AG10803 (cell line): ENCODE measurements at places on chromosomes 11 and 22.

GRCh38 chr11:99198215-99198614, 177.5 kb downstream of the CNTN5 start:
- DNase-seq: no peak

- DNase-seq: no peak
Observed at GRCh38 chr11:117414724-117415123, 87.1 kb downstream of the CEP164 start.

- peak; percentile 64 for DNase-seq
Observed at GRCh38 chr11:58576887-58577471, 1.3 kb upstream of the LPXN start.

DNA sequence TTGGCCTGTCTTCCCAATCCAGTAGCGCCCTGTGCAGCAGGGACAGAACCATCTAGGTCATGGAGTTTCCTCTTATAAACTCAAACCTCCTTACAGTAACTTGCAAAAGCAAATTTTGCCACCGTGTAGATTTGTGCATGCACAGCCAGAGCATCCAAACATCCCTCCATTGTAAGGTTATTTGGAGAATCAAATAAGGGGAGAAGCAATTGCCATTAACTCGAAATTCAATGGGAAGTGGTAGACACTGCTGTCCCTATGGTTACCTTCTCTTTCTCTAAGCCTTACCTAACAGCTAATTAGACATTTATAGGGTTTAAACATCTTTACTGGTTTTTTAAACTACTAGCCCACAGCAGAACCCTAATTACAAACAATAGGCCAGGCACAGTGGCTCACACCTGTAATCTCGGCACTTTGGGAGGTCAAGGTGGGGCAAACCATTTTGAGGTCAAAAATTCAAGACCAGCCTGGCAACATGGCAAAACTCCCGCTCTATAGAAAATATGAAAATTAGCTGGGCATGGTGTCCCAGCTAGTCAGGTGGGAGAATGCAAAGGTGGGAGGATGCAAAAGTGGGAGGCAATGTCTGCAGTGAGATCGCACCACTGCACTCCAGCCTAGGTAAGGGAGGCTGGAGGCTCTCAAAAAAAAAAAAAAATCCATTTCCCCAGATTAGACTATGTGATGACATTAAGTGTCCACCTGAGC, 6.6 kb downstream of the HSPA8 start:
- no peak for DNase-seq

DNA sequence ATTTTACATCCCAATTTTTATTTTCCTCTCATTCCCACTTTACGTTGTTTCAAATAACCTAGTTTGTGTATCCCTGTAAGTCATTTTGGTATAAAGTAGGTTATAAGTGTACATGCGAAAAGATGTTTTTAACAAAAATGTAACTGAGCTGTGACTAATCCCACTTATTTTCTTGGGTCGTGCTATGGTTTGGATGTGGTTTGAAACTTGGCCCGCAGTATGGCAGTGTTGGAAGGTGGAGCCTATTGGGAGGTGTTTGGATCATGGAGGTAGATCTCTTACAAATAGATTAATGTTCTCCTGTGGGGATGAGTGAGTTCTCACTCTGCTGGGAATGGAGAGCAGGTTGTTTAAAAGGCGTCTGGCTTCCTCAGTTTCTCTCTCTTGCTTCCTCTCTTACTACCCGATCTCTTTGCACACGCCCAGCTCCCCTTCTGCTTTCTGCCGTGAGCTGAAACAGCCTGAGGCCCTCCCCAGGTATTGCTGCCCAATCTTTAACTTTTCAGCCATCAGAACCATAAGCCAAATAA, 7.2 kb downstream of the RPL27A start:
- no peak for DNase-seq

- no peak for DNase-seq
Observed at GRCh38 chr11:57262157-57262556, 25.1 kb upstream of the APLNR start.

- DNase-seq: no peak
Observed at GRCh38 chr11:33347490-33348125, 90.4 kb downstream of the HIPK3 start.

- peak; percentile 48 for DNase-seq
Observed at GRCh38 chr22:20430720-20431510, 6.7 kb downstream of the SCARF2 start.

GRCh38 chr11:111672949-111673348, 70.7 kb downstream of the SIK2 start:
- DNase-seq: no peak

GRCh38 chr22:19807161-19807913, 46.8 kb downstream of the TBX1 start:
- DNase-seq: no peak

DNA sequence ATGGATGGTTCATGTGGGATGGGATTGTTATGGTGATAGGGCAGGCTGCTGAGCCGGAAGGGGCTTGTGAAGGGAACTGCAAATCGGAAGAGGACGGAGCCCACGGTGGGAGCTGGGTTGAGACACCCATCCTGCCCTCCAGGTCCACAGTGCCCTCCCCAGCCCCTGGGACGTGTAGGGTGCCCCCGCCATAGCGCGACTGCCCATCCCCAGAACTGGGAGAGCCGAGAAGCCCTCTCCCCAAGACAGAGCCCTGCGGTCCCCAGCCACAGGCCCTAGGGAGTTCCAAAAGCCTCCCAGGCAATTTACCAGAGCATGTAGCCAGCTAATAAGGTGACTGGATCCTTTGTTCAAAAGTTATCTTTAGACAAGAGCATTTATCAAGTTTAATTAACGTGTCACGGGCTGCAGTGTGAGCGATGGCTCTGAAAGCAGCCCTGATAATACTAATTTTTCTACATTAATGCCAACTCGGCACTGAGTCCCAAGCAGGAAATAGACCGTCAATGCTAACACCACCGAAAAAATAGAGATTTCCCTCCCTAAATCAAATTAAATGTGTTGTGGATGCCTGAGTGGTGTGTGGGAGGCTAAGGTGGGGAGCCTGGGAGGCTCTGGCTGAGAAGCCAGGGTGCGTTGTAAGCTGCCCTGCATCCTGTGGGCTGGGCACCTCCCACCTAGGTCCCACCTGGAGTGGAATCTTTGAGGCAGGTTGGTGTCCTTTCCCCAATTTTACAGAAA, 76.8 kb upstream of the RTL6 start:
- no peak for DNase-seq

DNA sequence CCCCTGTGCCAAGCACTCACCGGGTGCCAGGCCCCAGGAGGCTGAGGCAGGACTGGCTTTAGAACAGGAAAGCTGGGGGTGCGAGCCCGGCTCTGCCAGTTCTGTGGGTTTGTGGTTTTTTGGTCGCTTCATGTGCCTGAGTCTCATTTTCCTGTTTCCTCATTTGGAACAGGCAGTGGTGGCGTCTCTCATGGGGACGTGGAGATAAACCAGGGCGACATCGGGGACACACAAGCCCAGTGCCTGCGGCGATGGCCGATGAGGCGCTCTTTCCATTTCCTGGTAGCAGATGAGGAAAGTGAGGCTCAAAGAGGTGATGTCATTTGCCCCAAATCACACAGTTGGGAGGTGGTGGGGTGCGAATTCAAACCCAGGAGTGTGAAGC, 20.8 kb upstream of the CHKA start:
- DNase-seq: no peak

GRCh38 chr22:28711820-28712777, 29.5 kb downstream of the CHEK2 start:
- DNase-seq: peak; percentile 97

- DNase-seq: peak; percentile 62
Observed at GRCh38 chr11:33734441-33735270, 1.6 kb downstream of the CD59 start.

DNA sequence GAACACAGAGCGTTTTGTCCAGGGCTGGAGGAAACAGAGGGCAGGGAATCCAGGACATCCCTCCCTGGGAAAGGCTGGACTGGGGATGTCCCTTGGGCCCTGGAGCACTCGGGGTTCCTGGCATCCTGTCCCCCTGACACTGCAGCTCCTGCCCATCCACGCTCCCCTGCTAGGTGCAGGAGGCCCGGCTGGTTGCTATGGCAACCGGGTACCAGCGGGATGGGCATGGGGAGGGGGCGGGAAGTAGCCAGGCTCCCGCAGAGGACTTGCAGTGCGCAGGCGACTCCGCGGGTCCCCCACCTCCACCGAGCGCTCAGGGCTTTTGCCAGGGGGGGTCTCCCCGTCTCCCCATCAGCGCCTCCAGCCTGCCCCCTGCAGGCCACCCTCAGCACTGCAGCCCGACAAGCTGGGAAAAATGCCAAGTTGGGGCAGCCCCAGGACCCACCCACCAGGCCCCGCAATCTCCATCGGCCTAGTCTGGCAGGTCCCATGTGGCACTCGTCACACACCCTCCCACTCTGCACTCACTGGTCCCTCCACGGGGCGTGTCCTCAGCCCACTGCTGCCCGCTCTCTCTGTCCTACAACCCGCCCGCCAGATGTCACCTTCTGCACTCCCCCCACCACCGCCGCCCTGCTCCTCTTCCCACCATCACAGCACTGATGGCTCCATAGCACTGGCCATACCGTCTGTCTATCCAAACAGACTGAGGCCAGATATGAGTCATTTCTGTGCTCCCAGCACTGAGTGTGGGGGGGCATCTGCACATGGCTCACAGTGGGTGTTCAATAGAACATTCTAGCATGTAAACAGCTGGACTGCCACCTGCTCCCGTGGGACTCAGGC, 31.5 kb downstream of the KIAA0930 start:
- DNase-seq: peak; percentile 80

GRCh38 chr22:31618471-31619176, 43.4 kb downstream of the PISD start:
- DNase-seq: no peak

GRCh38 chr11:126113963-126114362, 51.3 kb upstream of the CDON start:
- DNase-seq: no peak

DNA sequence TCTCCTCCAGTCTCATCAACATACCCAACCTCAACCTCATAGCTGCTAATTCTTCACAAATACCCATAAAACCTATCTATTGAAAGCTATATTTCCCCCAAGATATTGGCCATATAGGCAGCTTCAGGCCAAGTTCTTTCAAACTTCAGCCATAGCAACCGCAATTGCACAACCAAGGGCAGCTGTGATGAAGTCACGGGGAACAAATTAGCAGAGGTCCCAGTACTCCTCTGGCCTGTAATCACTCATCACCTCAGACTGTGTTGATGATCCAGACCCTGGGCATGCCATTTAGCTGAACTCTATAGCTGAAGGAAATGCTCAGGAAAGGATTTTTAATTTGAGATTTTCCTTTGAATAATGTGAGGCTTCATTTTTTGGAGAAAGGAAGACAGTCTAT, 84.1 kb downstream of the SLC1A2 start:
- peak; percentile 89 for DNase-seq

DNA sequence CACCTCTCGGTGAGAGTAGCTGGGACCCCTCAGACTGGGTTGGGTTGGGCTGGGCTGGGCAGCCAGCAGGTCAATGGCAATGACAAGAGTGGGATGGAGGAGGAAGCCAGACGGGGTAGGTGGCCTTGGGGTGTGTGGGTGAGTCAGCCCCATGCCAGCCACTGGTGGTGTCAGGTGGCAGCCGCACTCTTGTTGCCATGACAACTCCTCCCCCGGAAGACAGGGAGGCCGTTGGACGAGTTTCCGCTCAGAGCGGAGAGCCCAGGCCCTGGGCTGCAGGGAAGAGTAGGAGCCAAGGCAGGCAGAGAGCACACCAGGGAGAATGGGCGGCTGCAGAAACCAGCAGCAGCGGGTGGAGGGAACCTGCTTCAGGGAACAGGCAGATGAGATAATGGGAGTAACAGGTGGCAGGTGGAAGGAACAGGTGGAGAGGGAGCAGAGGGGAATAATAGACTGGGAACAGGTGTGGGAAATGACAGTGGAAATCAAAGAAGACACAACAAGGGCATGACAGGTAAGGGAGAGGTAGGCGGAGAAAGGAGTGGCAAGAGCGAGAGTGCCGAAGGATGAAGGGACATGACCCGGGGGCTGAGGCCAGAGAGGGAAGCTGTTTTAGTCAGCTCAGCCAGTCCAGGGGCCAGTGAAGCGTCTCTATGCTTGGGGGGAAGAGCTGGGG, 8.7 kb downstream of the SPTBN2 start:
- peak; percentile 6 for DNase-seq

GRCh38 chr11:57424137-57424791, 2.7 kb downstream of the SLC43A3 start:
- no peak for DNase-seq

GRCh38 chr22:28783786-28784671, 11.5 kb downstream of the CCDC117 start:
- no peak for DNase-seq

GRCh38 chr11:108693852-108694251, 29.0 kb downstream of the DDX10 start:
- peak; percentile 35 for DNase-seq

- no peak for DNase-seq
Observed at GRCh38 chr11:96122601-96123074, 198.7 kb upstream of the MTMR2 start.

DNA sequence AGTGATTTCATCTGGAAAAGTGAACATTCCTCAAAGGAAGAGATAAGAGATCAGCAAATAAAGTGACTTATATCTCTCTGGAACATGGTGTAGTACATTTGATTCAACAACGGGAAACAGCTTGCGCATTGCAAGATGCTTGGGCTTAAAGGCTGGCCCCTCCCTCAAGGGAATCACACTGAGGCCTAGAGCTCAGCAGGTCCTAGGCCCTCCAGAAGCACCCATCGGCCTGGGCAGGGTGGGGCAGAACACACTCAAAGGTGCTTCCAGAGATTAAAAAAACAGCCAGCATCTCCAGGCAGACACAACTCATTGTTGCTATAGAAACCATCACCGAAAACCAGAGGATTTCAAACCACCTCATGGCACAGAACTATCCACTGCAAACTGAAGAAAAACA, 69.0 kb upstream of the ARFGAP3 start:
- DNase-seq: no peak

GRCh38 chr11:14969901-14970323, 2.2 kb downstream of the CALCA start:
- no peak for DNase-seq

GRCh38 chr11:95289378-95290101, 58.5 kb upstream of the SESN3 start:
- DNase-seq: no peak

DNA sequence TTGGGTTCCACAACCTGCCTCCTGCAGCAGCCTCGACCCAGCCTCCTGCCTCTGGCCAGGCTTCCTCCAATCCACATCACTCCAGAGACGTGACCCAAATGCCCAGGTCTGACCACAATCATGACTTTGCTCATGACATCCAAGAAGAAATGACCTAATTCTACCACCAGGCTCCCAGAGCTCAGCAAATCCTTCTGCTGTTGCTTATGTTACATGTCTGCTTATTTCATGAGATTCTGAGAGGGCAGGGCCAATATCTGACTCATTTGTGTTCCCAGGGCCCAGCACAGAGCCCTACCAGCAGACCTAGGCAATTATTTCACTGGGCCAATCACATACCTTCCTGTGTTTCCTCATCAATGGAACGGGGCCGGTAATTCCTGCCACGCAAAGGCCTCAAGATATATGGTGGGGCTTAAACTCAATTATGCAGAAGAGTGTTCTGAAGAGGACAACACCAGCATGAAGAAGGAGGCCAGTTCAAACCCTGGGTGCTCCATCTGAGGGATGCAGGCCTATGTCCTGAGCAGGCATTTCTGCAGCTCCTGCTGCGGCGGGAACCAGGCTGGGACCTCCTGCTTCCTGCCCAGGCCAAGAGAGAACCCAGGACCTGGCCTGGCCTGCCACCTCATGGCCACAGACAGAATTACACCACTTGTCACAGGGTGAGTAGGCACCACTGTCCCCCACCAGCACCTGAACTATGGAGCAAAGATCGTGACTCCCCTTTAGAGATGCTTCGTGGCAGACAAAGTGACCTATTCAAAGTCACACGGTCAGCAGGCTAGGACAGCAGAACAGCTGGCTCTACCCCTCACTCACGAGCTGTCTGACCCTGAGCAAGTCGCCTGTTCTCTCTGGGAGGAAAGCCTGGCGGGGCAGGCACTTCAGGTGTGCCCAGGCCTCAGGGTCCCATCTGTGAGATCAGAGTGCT, 5.9 kb downstream of the CENPM start:
- DNase-seq: peak; percentile 93
